ENCODE measurements at places on chromosomes 1 and 21. TPM values are rescaled to one million over a fixed set of nuclear protein-coding genes. Genes with fewer than 3 reads are reported as not detected.

DNA sequence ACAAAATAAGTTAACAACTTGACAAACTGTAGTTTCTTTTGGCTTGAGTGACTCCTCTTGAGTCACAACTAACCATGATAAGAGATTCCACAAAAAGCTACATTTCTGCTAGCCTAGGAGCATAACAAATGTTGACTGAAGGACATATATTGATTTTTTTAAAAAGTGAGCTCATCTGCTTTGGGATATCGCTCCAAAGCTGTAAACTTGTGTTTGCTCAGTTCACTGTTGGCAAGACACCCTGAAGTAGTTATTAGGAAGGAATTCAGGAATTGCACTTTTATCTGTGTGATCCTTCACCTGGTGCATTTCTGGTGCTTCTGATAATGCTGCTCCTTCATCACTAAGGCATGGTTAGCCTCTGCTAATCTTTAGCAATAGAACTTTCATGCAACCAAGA, 23.7 kb downstream of the RWDD3 start:
- DNase-seq = no peak

DNA sequence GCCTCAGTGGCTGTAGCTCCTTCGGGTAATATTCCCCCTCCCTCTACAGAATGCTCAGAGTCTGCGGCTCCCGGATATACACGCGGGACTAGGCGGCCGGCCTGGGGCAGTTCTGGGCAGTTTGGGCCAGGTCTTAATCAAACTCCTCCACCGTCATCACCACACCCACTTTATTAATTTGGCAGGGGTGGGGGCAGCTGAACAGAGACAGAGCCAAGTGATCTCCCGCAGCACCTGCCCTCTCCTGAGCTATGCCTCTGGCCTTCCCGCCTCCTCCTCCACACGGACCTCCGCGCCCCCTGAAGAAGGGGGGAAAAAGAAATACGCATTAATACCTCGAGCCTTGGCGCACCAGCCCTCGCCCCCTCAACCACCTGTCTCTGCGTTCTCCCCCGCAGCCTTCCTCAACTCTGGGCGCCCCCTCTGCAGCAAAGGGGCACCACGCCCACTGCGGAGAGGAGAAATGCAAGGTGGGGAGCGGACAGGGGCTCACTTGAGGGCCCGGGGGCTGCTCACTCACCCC, 42.6 kb downstream of the CD34 start:
- DNase-seq = no peak

- DNase-seq = no peak
These were observed 65.5 kb downstream of the RNF187 start for GRCh38 chr1:228552596-228553176.

- no peak for DNase-seq
These were observed 89.0 kb downstream of the UBE2U start for GRCh38 chr1:64292399-64292798.

Gene BGLAP
- polyA plus RNA-seq = 4.8 TPM

Data from left kidney (tissue), 8 donors.